ENCODE measurements at places on chromosomes 1 and 21.

- no peak for DNase-seq
These were observed 24.8 kb downstream of the RNF19B start for GRCh38 chr1:32939655-32940371.

GRCh38 chr1:34730485-34730884 is 24.4 kb upstream of the GJB5 start:
- no peak for DNase-seq

- no peak for DNase-seq
These were observed 25.3 kb upstream of the LRRC8B start for GRCh38 chr1:89499320-89499719.

DNA sequence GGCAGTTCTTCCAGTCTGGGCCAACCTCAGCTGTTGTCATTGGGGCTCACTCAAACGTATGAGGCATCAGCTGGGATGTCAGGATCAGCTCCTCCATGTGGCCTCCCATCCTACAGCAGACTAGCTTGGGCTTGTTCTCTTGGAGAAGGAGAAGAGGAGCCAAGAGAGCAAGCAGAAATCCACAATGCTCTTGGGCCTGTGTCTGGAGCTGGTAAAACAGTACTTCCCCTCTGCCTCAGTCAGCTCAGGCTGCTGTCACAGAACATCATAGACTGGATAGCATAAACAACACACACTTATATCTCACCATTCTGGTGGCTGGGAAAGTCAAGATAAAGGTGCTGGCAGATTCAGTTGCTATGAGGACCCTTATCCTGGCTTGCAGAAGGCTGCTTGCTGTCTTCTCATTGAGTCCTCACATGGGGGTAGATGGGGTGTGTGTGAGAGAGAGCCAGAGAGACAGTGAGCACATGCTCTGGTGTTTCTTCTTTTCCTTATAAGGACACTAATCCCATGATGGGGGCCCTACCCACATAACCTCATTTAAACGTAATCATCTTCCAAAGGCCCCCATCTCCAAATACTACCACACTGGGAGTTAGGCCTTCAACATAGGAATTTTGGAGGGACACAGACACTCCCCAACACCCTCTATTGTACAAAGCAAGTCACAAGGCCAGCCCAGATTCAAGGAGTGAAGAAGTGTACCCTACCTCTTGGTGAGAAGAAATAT is 16.3 kb upstream of the DNAJC6 start:
- no peak for DNase-seq

- DNase-seq = no peak
These were observed 170.6 kb downstream of the PDE4B start for GRCh38 chr1:65963156-65963888.

DNA sequence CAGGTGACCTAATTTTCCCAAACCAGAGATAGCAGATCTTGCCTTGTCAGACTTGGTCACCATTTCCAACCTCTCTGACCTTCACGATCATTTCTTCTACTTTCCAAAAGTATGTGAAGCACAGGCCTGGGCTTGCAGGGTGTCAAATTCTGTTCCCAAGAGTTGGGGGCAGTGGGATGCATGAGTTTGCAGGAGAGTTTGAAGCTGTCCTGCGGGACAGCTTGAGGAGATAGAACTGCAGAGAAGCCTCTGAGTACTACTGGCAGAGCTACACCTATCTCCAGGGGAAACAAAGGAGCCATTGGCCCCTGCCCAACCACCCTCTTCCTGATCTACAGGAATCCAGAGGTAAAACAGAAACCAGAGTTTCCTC is 11.3 kb downstream of the TXNIP start:
- no peak for DNase-seq

GRCh38 chr1:51133045-51133444 is 31.0 kb downstream of the C1orf185 start:
- DNase-seq = no peak

- no peak for DNase-seq
These were observed 27.2 kb upstream of the COL24A1 start for GRCh38 chr1:86183810-86184209.

GRCh38 chr1:243549791-243550190 is 293.9 kb downstream of the SDCCAG8 start:
- no peak for DNase-seq

DNA sequence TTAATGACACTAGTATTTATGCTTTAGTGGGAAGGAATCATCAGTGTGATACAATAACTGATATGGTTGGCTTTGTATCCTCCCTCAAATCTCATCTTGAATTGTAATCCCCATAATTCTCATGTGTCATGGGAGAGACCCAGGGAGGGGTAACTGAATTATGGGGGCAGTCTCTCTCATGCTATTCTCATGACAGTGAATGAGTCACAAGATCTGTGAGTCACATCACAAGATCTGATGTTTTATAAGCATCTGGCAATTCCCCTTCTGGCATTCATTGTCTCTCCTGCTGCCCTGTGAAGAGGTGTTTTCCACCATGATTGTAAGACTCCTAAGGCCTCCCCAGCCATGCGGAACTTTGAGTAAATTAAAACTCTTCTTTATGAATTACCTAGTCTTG is 1760.3 kb downstream of the NCAM2 start:
- DNase-seq = no peak

DNA sequence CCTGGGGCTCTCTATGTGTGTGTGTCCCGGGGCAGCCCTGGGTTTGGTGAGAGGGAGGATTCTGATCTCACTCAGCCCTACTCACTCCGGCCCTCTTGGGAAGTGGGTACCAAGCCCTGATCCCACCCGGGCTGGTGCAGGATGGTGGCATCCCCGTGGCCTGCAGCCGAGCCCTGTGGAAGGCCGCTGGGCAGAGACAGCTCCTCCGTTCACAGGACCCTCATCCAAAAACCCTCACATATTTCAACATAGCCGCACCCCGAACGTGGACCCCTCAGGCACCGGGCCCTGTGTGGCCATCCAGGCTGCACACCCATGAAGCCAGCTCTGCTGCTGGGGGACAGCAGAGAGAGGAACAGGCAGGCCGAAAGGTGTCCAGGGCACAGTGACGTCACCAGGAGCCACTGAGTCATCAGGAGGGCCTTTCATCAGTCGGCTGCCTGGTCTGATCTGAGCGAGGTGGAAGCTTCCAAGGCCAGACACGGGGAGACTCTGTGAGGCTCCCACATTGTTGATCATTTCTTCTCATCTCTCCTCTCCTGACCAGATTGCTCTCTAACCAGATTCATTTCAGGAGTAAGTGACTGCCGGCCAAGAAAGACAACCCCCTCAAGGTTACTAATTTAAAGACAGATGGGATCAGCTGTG is 16.2 kb upstream of the GPR157 start:
- DNase-seq = no peak

GRCh38 chr1:117656202-117656641 is 50.4 kb downstream of the TENT5C start:
- peak; percentile 81 for DNase-seq

DNA sequence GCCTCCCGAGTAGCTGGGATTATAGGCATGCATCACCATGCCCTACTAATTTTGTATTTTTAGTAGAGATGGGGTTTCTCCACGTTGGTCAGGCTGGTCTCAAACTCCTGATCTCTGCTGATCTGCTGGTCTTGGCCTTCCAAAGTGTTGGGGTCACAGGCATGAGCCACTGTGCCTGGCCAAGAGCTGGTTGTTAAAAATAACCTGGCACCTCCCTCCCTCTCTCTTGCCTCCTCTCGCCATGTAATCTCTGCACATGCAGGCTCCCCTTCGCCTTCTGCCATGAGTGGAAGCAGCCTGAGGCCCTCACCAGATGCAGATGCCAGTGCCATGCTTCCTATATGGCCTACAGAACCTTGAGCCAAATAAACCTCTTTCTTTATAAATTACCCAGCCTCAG is 74.7 kb upstream of the TLR5 start:
- DNase-seq = no peak

GRCh38 chr1:35847935-35848565 is 35.0 kb upstream of the AGO1 start:
- DNase-seq = no peak

DNA sequence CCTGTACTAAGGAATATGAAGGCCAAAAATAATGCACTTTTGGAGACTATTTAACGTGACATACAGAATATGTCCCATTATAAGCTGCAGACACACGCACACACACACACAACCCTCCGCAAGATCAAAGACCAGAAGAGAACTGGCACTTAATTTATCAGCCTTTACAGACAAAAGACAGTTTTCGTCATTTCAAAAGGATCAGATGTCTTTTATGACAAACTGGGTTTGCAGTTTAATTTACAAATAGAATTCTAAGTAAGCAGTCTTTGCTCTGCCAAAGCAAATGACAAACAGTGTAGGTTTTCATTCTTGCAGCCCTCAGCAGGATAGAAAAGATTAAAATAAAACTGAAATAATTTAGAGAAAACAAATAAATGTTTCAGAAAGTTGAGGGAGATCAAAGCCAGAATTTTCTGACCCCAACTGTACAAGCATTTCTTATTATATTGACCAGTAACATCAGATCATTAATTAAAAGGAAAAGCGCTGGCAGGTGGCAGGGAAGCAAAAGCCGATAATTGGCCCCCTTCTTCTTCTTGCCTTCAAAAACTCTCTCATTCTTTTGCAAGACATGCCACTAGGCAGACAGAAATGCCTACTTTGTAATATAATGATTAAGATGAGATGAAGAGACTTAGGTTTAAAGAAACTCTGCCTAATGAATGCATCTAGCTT is 169.0 kb downstream of the DENND1B start:
- no peak for DNase-seq

- DNase-seq = peak; percentile 18
These were observed 5.0 kb downstream of the HAPLN2 start for GRCh38 chr1:156623946-156624813.

GRCh38 chr1:15282810-15283474 is 35.9 kb downstream of the FHAD1 start:
- DNase-seq = no peak

DNA sequence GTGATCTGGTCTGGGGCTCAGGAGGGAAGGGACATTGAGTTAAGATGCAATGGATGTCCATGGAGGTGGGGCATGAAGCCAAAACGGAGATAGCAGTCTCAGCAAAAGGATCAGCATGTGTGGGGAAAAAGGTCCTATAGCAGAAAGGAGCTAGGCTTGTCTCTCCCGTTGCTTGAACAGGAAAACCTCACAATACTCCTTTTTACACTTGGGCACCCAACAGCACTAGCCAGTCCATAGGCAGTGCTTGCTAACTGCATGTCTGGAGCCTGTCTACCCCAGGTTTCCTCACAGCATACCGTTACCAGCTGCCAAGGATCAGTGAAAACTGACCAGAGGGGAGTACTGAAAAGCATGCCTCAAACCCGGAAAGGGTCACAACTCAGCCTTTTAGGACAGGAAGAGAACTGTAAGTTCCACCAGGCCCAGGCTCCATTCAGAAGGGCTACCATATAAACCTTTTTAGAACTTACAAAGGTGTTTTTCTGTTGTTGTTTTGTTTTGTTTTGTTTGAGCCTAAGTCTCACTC is 78.6 kb downstream of the JAK1 start:
- DNase-seq = no peak

DNA sequence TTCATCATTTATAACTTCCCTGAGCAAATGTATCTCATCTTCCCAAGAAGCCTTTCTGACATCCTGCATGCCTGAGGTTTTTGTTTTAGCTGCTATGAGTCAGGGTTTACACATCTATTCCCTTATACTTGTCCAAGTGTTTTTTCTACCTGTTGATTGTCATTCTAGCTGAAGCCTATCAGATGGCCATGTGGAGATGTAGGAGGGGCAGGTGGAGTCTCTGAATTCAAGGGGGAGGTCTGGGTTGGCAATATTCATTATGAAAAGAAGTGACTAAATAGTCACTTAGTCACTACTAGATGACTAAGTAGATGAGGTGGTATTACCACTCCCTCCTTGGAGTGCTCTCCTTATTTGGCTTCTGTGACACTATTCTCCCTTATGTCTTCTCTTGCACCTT is 52.4 kb downstream of the XCL1 start:
- no peak for DNase-seq

GRCh38 chr1:109025694-109026093 is 16.2 kb downstream of the WDR47 start:
- DNase-seq = no peak

GRCh38 chr1:68168545-68169171 is 63.7 kb downstream of the WLS start:
- DNase-seq = no peak

- DNase-seq = no peak
These were observed 5.0 kb upstream of the KCNJ9 start for GRCh38 chr1:160076295-160076694.

DNA sequence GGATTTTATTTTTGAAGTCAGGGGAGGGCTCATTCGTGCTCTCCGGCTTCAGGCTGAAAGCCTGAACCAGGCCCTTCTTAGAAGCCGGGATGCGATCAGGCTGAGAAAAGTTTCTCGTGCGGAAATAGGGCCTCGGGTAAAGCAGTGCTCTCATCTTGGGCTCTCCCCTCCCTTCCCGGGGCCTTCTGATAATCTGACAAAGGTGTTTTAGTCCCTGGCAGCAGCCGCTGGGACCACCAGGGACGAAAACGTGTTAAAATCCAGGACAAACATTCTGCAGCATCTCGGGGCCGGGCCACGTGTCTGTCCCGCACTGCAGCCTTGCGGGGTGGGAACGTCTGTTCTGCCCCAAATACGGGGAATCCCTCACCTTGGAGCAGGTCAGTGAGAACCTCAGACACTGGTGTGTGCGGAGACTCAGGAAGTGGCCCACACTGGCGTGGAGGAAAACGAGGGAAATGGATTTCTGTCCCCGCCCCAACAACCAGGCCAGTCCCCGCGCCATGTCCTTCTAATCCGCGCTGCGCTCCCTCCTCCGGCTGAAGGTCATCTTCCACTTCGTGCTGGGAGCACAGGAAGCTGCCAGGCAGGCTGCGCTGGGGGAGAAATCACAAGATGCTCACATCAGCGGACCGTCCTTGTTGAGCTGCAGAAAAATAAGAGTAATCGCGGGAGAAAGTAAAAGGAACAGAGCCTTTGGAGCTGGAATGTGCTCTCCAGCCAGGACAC is 16.6 kb upstream of the AJAP1 start:
- DNase-seq = no peak

DNA sequence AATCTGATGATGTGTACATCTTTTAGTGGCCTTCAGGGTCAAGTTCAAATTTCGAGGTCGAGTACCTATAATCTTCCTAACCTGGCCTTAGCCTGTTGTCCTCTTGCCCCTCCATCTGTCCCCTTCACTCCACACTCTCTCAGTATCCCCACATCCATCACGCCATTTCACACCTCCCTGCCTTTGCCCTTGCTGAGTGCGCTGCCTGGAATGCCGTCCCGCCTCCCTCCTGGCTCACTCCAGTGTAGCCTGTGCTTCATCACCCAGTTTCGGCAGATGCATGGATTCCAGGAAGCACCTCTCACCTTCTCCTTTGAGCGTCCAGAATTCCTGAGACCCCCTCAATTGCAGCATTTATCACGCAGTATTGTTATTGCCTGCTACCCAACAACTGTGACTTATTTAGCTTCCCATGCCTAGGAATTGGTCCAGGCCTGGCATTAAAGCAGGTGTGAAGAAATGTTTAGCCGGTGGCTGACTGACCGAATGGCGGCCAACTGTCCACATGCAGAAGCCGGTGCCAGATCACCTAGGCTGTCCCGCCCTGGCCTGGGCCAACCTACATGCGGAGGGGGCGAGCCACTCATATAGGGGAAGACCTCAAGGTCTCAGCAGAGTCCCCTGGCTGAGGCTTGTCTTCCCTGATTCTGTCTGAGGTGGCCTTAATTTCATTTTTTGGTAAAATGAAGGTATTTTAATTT is 34.5 kb downstream of the MYOM3 start:
- DNase-seq = no peak

All from CD4-positive, alpha-beta T cell treated with Interferon alpha-2 for 1 hour (primary cell).